T follicular helper cell (primary cell): ENCODE measurements at places on chromosomes 7 and 10.

- DNase-seq, result no peak
These were observed 94.3 kb upstream of the PDE1C start for GRCh38 chr7:32164341-32164996.

- no peak for DNase-seq
These were observed 32.8 kb downstream of the SLC35G1 start for GRCh38 chr10:93926613-93927012.

DNA sequence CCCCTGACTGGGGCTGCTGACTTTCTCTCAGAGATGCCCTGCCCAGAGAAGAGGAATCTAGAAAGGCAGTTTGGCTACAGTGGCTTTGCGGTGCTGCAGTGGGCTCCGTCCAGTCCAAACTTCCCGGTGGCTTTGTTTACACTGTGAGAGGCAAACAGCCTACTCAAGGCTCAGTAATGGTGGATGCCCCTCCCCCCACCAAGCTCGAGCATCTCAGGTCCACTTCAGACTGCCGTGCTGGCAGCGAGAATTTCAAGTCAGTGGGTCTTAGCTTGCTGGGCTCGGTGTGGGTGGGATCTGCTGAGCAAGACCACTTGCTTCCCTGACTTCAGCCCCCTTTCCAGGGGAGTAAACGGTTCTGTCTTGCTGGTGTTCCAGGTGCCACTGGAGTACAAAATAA is 734.5 kb upstream of the LRRN3 start:
- DNase-seq, result no peak

DNA sequence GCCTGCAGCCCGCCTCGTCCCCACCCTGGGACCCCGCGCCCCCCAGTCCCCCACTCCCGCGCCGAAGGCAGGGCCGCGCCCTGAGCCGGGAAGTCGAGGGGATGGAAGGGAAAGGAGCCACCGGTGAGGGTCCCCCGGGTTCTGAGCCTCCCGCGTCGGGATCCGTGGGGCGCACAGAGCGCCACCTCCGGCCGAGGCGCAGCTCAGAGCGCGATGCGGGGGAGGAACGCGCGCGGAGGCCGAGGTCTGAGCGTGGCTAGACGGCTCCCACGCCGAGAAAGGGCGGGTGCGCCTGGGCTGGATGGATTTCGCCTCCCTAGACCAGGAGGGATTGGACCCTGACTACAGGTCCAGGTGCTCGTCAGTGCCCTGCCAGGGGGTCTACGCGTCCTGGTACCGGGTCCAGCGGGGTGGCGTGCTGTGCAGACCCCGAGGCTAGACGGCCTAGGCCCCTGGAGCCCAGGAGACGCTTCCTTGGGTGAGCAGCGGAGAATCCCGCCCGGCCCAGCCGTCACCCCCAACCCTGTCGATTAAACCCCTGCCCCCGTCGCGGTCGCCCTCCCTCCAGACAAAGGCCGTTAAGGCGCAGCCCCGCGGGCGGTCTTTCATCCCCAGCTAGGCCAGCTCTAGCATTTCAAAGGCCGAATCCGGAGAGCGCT is 986 bp upstream of the PDGFA start:
- no peak for DNase-seq

DNA sequence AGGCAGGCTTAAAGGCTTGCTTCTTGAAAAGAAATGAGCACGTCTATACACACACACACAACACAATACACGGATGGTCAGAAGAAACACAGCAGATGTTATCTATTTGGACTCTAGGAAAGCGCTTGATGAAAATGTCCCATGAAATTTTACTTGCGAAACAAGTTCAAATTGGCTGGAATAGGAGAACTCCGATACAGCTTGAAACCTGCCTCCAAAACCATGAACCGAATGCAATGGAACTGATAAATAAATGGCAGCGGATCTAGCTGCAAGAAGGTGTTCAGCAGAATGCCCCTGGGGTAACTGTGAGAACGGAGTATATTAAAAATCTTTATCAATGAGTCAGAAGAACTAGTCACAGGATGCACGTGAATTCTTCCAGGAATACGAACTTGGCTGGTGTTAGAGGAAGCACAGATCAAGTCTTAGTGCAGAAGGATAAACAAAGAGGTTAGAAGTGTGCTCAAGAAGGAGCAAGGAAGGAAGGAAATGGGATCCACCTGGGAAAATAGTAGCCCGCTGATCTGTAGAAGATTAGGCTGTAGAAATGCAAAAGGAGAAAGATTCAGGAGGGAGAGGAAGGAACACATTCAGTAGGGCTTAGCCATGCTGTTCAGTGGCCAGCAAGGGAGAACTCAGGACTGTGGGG is 142.0 kb upstream of the PRKCQ start:
- DNase-seq, result no peak

DNA sequence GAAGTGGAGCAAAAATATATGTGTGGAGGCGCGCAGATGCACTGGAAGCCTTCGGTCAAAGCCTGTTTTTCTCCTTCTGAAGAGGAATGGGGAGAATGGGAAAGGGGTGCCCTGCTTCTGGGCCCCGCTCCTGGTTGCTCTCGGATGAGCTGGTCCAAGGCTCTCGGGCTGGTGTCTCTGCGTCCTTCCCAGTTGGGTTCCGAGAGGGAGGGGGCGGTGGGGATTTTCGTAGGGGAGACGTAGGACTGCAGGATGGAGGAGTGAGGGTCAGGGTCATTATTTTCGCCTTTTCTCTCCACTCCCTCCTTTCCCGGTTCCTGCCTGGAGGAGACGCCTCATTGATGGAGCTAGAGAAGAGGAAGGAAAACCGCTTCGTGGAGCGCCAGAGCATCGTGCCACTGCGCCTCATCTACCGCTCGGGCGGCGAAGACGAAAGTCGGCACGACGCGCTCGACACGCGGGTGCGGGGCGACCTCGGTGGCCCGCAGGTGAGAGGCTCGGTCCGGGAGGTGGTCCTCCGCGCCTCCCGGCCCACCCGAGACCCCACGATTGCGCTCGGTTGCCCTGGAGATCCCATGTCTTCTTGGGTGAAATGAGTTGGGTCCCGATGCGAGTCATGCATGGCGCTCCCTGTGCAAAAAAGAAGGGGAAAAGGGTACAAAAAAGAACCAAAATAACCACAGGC is 790 bp downstream of the ADAM22 start:
- no peak for DNase-seq

DNA sequence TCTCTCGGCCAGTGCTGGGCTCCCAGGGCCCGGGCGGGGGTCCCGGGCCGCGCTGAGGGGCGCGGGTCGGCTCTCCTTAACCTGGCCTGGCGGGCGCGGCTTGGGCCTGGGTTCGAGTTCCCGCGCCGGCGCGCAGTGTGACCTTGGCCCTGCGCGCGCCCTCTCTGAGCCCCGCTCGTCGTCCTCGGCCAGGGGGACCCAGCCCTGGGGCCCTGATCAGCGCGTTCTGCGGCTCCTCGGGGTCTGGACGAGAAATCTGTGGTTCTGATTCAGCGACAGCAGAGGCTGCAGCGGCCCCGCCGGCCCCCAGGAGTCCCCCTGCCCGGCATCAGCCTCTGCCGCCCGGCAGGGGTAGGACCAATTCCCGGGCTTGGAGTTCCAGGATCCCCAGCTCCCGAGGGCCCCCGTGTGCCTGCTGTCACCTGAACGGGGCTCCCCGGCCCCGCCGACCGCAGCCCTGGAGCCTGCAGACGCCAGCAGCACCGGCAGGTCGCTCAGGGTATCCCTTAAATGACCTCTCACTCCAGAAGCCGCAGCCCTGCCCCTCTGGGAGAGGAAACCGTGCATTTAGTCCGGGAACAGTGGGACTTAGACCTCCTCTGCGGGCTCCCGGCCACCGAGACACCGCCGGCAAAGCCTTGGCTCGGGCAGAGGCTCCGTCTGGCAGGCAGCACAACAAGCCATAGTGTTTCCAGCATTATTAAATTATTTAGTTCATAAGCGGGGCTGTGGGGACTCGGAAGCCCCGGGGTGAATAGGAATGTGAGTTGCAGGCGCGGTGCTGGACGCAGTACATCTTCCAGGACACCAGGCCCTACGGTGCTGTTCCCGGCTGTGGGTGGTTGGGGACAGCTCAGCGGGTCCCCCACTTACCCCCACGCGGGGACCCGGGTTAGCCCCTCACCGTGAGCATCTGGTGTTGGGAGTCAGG is 572 bp downstream of the CHST12 start:
- no peak for DNase-seq

DNA sequence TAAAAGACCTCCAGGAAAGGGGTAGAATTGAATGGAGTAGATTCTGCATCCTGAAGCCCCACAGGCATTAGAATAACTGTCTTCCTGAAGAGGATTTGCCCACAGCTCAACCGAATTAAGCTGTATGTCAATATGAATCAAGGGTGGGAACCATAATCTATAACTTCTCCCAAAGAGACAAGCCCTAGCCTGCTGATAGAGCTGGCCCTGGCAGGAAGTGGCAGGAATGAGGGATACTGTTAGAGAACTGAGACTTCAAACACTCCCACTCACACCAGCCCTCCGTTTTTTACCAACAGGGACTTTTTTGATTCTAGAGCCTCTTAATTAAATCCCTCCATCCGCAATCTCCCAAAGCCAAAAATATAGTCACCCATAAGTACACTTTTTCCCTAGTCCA is 12.2 kb upstream of the DUSP5 start:
- no peak for DNase-seq

GRCh38 chr10:66982053-66982420 is 56.2 kb downstream of the LRRTM3 start:
- DNase-seq, result no peak

- no peak for DNase-seq
These were observed 1.6 kb downstream of the FAM204A start for GRCh38 chr10:118340486-118340885.

DNA sequence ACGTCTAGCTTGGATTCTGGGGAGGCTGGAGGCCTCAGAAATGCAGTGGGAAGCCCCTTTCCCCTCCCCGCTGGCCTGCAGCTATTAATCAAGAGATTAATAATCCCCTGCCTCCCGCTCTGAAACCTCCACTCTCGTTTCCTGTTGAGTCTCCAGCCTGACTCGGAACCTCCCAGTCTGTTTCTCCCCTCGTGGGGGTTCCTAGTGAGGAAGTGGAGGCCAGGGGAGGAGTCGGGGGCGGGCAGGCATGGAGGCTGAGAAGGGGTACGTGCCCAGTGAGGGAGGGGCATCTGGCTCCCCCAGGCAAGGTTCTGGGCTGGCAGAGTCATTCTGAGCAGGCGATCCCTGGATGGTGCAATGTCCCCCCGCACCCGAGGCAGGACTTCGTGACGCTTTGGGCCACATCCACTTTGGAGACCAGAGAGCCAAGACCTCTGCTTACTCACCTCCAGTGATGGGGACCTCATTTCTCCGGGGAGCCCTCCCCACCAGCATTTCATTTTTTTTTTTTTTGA is 73.6 kb downstream of the COL26A1 start:
- DNase-seq, result no peak

DNA sequence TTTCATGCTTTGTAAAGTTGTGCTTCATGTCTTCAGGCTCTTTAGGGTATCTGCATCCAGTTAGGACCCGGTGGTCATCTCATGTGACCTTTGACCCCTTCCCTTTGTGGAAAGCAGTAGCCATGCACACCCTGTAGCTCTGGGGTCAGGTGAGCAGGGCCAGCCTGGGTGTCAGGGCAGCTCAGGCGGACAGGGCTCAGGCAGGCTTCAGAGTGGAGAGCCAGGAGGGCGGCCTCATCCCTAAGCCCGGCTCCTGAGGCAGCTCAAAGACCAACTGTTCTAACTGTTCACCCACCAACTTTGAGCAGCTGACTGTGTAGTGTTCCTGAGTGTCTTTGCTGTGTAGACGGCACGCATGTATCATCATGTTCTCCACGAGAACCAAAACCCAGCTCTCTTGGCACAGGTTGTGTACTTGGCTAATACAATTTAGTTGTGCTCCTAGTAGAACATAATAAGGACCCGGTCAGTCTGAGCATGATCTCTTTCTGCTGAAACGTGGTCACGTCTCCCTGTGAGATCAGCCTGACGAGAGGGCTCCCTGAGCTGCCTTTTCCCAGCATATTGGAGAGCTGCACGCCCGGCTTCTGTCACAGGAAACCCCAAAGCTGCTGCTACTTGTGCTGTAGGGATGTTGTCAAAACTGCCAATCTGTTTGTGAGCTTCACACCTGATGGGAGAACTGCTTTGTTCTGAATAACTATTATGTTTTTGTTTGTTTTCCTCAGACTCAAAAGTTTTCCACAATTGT is 30.0 kb downstream of the EEPD1 start:
- DNase-seq, result no peak

DNA sequence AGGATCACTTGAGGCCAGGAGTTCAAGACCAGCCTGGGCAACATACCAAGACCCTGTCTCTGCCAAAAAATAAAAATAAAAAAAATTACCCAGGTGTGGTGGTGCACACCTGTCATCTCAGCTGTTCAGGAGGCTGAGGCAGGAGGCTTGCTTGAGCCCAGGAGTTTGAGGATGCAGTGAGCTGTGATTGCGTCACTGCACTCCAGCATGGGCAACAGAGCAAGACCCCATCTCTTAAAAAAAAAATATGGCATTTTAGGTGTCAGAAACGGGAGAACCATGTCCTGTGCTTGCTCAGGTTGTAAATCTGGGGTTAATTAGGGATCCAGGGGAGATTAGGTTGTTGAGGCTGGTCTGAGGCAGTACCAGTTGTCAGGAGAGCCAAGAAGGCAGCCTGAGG is 64.9 kb downstream of the GTF2IRD1 start:
- DNase-seq, result no peak

GRCh38 chr7:119664601-119665000 is 608.4 kb upstream of the KCND2 start:
- no peak for DNase-seq

DNA sequence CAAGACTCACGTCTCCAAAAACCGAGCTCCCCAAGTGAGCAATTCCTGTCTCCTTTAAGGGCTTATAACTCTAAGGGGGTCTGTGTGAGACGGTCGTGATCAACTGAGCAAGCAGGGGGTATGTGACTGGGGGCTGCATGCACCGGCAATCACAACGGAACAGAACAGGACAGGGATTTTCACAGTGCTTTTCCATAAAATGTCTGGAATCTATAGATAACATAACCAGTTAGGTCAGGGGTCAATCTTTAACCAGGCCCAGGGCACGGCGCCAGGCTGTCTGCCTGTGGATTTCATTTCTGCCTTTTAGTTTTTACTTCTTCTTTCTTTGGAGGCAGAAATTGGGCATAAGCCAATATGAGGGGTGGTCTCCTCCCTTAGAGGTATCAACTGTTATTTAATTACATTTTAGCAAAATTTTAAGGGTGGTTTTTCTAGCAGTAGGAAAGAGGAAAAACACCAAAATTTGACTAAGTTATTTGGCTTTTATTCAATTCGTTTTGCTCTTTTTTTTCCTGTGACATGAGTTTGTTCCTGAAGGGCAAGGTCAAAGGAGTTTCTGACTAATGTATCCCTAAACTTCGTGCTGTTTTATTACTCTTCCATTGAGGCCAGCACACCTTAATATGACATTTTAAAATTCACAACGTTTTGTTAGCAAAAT is 121.4 kb upstream of the SEC61G start:
- no peak for DNase-seq

- no peak for DNase-seq
These were observed 130.9 kb downstream of the SND1 start for GRCh38 chr7:127782654-127783559.

GRCh38 chr10:62163024-62163423 is 105.6 kb downstream of the RTKN2 start:
- no peak for DNase-seq

GRCh38 chr7:112400141-112400540 is 50.1 kb upstream of the IFRD1 start:
- DNase-seq, result no peak
